ENCODE measurements at places on chromosomes 16 and 17.

DNA sequence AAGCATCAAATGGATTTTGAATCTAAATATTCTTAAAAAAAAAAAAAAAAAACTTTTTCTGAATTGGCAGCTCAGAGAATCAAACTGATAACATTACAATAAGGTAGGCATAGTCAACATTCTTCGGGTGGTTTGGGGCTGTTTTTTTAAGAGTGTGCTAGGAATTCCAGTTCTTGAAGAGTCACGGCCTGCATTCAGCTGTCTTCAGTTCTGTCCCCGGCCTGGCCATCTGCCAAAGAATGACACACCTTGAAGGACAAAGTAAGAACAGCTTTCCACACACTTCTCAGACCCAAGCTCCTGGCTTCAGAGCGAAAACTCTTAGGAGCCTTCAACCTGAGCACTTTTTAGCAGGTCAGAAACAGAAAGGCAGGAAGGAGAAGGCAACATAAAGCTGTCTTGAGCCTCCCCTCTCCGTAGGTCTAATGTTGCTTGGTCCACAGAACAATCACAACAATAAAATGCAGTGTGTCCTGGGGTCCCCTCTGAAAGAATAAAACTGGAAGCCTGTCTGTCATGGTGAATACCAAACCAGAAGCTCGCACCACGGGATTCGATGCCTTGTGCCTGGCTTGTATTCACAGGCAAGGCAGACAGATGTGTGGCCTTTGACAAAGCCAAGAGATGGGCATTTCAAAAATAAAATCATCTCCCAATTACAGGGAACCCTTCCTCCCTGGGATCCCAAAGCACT lies 524.4 kb upstream of the ZFHX3 start:
- no peak overlapping the region for H3K4me3 ChIP-seq
- DNase-seq: peak; percentile 50
- H3K4me1 ChIP-seq: no peaks in the 10 kb centered on the region
- H3K27ac ChIP-seq: peak overlapping the region; percentile 92

GRCh38 chr16:81158964-81159363 lies 62.8 kb upstream of the GCSH start:
- no peak for DNase-seq
- H3K4me3 ChIP-seq: no peak overlapping the region
- H3K27me3 ChIP-seq: no peaks in the 10 kb centered on the region
- H3K4me1 ChIP-seq: no peaks in the 10 kb centered on the region
- H3K36me3 ChIP-seq: no peaks in the 10 kb centered on the region

- no peaks in the 10 kb centered on the region for H3K27me3 ChIP-seq
- no peaks in the 10 kb centered on the region for H3K4me1 ChIP-seq
- H3K36me3 ChIP-seq: peaks cover 42% of the 10 kb centered on the region
- H3K27ac ChIP-seq: no peak overlapping the region
- DNase-seq: no peak
- no peak overlapping the region for H3K4me3 ChIP-seq
These were observed 9.7 kb downstream of the CSF3 start for GRCh38 chr17:40024901-40025300.

DNA sequence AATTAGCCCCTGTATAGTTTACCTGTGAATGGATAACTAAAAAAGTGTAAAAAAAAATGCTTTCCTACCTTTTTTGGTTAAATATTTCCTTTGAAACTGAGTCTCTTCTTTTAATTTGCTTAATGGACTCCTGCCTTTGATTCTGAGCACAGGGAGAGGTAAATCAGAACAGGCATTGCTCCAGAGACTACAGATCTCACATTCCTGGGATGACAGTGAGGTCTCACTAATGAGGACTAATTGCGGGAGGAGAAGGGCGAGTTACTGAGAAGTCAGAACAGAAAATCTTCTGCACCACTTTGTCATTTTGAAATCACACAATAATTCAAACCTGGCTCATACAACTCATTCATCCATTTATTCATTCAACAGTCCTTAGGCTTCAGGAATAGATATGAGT lies 437.0 kb upstream of the ASIC2 start:
- no peak overlapping the region for H3K27ac ChIP-seq
- DNase-seq: peak; percentile 45
- no peaks in the 10 kb centered on the region for H3K4me1 ChIP-seq
- H3K27me3 ChIP-seq: peaks cover 17% of the 10 kb centered on the region
- no peaks in the 10 kb centered on the region for H3K36me3 ChIP-seq

- peaks cover 6% of the 10 kb centered on the region for H3K4me1 ChIP-seq
- DNase-seq: peak; percentile 91
- H3K36me3 ChIP-seq: no peaks in the 10 kb centered on the region
- H3K27ac ChIP-seq: no peak overlapping the region
- peak overlapping the region; percentile 71 for H3K4me3 ChIP-seq
These were observed 1.0 kb downstream of the RHBDL3 start for GRCh38 chr17:32266389-32267301.

- DNase-seq: peak; percentile 16
- no peak overlapping the region for H3K27ac ChIP-seq
- no peaks in the 10 kb centered on the region for H3K27me3 ChIP-seq
- H3K36me3 ChIP-seq: no peaks in the 10 kb centered on the region
These were observed 239.5 kb downstream of the GSG1L start for GRCh38 chr16:27824006-27824405.

- H3K4me1 ChIP-seq: no peaks in the 10 kb centered on the region
- no peak overlapping the region for H3K4me3 ChIP-seq
- no peaks in the 10 kb centered on the region for H3K27me3 ChIP-seq
- no peak overlapping the region for H3K27ac ChIP-seq
- DNase-seq: peak; percentile 69
These were observed 47.2 kb downstream of the PITPNM3 start for GRCh38 chr17:6509031-6509771.

GRCh38 chr16:48123104-48123788 lies 32.5 kb downstream of the ABCC12 start:
- DNase-seq: no peak
- H3K4me3 ChIP-seq: no peak overlapping the region
- H3K27me3 ChIP-seq: no peaks in the 10 kb centered on the region

DNA sequence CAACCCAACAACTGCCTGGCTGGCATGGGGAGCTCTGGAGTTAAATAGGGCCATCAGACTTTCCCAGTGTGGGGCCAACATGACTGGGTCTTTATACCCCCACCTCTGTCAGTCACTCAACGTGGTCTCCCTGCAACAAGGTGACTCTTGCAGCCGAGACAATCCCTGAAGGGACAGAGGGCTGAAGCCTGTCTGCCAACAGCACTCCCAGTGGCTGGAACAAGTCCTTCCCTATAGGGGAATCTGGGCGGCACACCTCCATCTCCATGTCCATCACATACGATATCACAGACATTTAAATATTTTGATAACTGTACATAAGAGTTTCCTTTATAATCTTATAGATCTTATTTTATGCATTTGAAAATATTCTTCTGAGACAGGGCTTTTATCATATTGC lies 4.8 kb upstream of the MAPT start:
- H3K4me1 ChIP-seq: no peaks in the 10 kb centered on the region
- DNase-seq: peak; percentile 78
- H3K27ac ChIP-seq: no peak overlapping the region
- no peak overlapping the region for H3K4me3 ChIP-seq
- no peaks in the 10 kb centered on the region for H3K36me3 ChIP-seq
- H3K27me3 ChIP-seq: peaks cover 41% of the 10 kb centered on the region

DNA sequence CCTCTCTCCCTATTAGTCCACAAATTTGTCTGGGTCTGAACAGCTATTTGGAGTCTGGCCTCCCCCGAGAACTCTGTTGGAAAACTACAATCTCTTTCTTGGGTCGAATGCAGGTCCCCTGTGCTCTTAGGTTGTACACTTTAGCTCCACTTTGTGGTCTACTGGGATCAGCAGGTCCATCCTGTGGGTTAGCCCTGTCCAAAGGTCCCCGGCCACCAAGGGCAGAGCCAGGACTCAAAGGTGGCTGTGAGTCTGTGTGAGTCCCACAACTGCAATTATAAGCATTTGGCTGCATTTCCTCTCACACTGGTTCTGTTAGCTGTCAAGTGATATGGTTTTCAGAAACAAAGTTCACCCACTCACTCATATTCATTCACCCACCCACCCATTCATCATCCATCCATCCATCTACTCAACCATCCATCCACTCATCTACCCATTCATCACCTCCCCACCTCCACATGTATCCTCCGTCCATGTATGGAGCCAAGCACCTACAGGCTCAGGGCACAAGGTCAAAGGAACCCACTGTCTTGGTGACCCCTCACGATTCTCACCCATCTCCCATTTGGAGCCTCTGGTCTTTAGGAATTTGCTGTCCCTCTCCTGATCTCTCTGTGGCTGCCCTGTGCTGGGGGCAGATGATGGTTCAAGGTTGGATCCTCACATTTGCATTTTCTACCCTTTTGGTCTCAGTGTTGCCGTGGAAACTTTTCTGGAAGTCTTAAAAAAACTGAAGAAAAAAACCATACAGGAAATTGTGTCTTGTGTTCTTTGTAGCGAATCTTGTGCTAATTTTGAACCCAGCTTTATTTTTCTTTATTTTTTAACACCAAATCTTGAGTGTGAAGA lies 45.8 kb downstream of the IRF8 start:
- no peaks in the 10 kb centered on the region for H3K36me3 ChIP-seq
- DNase-seq: no peak
- H3K27me3 ChIP-seq: peaks cover 7% of the 10 kb centered on the region
- no peak overlapping the region for H3K4me3 ChIP-seq
- H3K4me1 ChIP-seq: no peaks in the 10 kb centered on the region
- H3K27ac ChIP-seq: no peak overlapping the region

DNA sequence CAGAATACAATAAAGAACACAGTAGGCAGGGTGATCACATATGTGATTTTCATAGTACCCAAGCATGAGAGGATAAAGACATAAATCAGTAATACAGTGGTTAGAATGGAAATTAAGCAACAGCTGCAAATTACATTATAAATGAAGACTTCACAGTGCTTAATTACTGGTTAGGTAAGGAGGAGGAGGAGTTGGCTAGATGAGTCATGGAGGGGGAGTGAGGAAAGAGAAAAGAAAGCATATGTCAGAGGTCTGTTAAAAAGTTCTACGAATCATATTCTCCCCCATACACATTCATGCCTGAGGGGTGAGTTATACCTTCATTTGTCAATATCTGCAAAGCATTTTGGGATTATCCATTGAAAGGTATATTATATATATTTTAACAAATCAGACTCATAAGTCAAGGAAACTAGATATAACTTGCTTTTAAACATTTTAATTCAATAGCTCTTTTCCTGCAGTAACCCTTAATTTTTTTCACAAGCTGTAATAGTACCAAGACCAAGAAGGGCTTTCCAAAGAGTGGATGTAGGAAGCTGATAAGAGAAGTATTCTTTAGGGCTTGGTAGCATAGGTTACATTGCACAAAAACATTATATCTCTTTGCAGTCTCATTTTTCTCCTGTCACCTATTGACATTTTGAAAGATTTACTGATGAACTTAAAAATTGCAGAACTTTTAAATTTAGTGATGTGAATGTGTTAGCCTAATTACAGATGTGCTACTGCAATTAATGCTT lies 99.3 kb downstream of the STXBP4 start:
- no peaks in the 10 kb centered on the region for H3K36me3 ChIP-seq
- no peak overlapping the region for H3K4me3 ChIP-seq
- H3K27me3 ChIP-seq: peaks cover 8% of the 10 kb centered on the region
- H3K27ac ChIP-seq: no peak overlapping the region
- no peak for DNase-seq

DNA sequence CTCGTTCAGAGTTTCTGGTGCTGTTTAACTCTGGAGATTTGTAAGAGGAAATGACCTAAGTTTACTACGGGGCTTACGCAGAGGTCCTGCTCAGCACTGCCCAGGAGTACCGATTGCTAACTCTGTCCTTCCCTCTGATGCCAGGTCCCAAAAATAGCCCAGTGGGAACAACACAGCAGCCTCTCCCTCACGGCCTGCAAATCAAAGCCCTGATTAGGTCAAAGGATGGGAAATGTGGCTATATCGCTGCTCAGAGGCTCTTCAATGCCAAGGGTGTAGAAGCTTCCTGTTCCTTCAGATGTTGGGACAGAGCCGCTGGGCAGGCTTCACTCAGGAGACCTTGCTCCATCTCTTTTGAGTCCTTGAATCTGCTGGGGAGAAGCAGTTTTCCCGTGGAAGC lies 174.2 kb upstream of the KCNJ16 start:
- H3K4me3 ChIP-seq: no peak overlapping the region
- no peak overlapping the region for H3K27ac ChIP-seq
- no peaks in the 10 kb centered on the region for H3K36me3 ChIP-seq
- no peaks in the 10 kb centered on the region for H3K27me3 ChIP-seq

- no peak overlapping the region for H3K27ac ChIP-seq
- H3K36me3 ChIP-seq: no peaks in the 10 kb centered on the region
- DNase-seq: no peak
- no peaks in the 10 kb centered on the region for H3K4me1 ChIP-seq
- no peak overlapping the region for H3K4me3 ChIP-seq
- peaks cover 10% of the 10 kb centered on the region for H3K27me3 ChIP-seq
These were observed 53.6 kb downstream of the CDH11 start for GRCh38 chr16:65068151-65068740.

DNA sequence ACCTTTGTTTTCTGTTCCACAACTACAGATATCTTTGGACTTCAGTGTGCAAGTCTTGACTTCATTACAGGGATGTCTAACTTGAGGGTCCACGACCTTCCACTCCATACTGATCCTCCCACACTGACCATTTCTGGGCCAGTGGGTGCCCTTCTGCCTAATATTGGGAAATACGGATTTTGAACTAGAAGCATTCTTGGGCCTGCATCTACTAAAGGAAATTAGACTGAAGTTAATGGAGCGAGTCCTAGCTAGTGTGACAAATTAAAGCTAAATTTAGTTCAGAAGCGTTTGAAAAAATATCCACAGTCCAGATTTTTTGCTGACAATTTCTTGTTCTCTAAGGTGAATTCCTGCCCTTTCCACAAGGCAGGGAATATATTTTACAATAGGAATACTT lies 9.9 kb upstream of the TMIGD1 start:
- peaks cover 12% of the 10 kb centered on the region for H3K4me1 ChIP-seq
- H3K4me3 ChIP-seq: no peak overlapping the region
- peak overlapping the region; percentile 10 for H3K27ac ChIP-seq
- H3K36me3 ChIP-seq: no peaks in the 10 kb centered on the region
- no peak for DNase-seq
- no peaks in the 10 kb centered on the region for H3K27me3 ChIP-seq

DNA sequence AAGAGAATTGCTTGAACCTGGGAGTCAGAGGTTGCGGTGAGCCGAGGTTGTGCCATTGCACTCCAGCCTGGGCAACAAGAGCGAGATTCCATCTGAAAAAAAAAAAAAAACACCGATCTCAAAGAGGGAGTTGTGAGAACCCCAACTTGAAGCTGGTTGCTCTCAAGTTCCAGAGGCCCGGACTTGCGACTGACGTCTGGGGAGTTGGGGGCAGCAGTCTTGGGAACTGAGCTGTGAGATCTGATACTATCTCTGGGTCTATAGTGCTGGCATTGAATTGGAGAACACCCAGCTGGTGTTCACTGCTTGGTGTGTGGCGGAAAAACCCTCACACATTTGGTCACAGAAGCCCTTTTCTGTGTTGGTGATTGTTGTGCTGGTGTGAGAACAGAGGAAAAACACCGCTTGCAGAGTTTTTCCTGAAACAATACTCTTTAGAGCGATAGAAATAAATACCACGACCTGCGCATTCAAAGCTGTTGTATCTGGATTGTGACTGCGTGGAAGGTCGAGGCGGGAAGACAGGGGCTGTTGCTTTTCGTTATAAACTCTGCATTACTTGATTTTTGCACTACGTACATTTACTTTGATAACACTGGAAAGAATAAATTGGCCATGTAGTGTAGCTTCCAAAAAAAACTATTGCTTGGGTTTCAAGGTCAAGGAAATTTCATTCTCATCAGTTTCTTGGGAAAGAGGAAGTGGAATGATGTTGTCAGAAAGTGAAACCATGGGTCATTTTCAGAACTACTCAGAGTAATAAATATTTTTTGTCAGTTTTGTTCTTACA lies 8.8 kb downstream of the SCIMP start:
- H3K4me3 ChIP-seq: no peak overlapping the region
- H3K36me3 ChIP-seq: no peaks in the 10 kb centered on the region
- no peak overlapping the region for H3K27ac ChIP-seq
- H3K27me3 ChIP-seq: no peaks in the 10 kb centered on the region

- H3K4me1 ChIP-seq: peaks cover 4% of the 10 kb centered on the region
- no peak overlapping the region for H3K4me3 ChIP-seq
These were observed 73.1 kb downstream of the CDH13 start for GRCh38 chr16:82699711-82700495.

Measured in endodermal cell (in vitro differentiated cells).